ENCODE measurements at places on chromosomes 7 and 10.

GRCh38 chr10:17455015-17455520 lies 673 bp upstream of the ST8SIA6 start:
- DNase-seq: no peak

DNA sequence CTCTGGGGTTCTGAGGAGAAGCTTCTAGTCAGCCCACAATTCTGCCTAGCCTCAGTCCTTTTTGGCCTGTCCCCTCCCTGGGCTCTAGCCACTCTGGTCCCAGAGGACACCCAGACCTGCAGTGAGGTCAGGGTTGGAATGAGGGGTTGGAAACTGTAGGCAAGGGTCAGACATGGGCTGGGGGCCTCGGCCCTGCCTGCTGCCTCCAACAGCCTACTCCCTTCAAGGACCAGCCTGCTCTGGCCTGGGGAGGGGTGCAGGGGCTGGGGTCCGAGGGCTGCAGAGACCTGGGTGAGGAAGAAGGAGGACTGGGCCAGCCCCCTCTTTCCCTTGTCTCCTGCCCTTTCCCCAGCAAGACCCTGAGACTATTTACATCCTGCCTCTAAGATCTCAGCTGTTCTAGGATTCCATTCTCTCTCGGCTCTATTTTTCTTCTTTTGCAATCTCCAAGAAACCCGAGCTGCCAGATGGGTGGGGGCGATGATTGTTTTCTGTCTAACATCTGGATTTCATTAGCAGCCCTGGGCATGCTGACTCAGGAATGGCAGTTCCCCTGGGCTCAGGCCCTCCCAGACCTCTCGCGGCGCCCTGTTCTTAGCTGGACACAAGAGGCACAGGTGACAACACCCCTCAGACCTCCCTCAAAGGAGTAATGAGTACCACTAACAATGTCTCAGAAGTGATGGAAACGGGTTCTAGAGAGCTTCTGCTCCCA lies 23.1 kb downstream of the ZCCHC24 start:
- DNase-seq: no peak

DNA sequence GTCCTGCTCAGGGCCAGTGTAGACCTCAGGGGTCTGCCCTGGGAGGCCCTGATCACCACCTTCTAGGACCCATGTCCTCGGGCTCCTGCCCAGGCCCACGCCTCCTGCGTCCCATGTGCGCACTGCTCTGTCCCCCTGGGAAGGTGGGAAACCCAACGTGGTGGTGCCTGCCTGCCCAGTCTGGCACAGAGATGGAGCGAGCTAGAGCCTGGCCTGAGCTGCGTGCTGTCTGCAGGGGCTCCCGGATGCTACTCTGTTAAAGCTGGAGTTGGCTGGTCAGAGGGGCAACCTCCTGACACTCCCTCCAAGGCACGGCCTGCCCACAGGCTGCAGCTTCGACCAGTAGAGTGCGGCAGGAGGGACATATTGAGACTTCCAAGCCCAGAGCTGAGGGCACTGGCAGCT lies 171.7 kb downstream of the DNAJB6 start:
- DNase-seq: no peak

DNA sequence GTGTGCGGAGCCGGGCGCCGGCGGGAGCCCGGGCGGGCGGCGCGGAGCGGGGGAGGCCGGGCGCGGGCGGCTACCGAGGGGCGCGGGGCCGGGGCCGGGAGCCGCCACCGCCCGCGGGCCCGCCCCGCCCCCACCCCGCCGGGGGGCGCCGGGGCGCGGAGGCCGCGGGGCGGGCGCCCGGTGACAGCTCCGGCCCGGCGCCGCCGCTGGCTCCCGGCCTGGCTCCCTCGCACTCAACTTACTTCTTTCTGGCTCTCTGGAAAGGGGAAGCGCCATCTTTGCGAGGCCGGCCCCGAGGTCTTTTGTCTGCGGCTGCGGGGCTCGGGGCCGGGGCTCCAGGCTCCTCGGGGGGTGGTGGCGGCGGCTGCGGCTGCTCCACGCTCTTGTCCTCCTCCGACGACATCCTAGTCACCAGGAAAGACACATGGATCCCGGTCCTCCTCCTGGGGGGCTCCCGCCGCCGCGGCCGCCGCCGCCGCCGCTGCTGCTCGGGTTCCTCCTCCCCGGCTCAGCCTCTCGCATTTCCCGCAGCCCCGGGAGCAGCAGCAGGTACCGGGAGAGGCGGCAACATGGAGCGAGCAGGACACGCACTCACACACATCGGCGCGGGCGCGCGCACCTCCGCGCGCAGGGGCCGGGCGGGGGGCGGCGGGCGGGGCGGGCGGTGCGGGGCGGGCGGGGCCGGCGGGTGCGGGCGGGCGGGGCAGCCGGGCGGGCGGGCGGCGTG lies at the start of gene KMT2C:
Gene KMT2C (minus strand): TSS at position 620 of the 727 bp plus-strand sequence. CDS start 217 bp downstream, at position 403.
- peak; percentile 95 for DNase-seq

- no peak for DNase-seq
Observed at GRCh38 chr7:47833211-47833610, 115.1 kb downstream of the PKD1L1 start.

DNA sequence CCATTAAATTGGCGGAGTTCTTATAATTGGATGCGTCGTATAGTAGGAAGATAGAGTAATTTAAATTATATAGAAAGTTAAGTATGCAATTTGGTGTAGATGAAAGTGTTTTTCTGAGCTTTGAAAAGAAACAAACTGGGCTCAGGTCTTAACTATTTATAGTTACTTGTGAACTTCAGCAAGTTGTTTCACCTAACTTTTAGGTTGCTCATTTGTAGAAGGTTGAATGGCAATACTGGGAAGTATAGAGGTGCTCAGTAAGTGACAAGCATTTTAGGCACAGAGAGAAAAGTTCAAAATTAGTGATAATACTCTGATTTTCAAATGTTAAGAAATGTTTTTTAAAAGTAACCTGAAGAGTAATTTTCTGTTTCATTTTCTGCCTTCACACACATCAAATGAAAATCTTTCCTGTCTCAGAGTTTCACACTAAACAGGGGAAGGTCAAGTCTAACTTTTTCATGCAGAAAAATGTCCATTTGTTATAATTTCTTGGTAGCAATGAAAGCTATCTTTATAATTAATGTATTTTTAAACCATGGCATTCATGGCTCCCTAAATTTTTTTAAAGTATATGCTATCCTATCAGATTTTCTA lies 146.5 kb downstream of the PHF14 start:
- no peak for DNase-seq

GRCh38 chr7:123494193-123494796 lies 40.1 kb downstream of the IQUB start:
- DNase-seq: peak; percentile 67

DNA sequence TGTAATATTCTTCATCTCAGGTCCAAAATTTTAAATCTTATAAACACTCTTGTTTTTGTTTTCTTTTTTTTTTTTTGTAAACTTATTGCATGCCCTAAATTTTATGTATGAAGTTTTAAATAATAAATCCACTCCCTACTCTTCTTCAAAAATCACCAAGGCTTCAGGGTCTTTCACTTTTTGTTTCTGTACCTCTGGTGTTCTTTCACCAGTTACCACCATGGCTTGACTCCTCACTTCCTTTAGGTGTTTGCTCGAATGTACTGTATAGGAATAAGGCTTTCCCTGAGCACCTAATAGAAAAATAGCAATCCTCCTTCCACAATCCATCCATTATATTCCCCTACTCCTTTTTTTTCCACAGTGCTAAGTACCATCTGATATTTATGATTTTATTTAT lies 962.8 kb upstream of the POT1 start:
- DNase-seq: no peak

GRCh38 chr10:131905603-131906268 lies 4.9 kb downstream of the PPP2R2D start:
- peak; percentile 14 for DNase-seq

DNA sequence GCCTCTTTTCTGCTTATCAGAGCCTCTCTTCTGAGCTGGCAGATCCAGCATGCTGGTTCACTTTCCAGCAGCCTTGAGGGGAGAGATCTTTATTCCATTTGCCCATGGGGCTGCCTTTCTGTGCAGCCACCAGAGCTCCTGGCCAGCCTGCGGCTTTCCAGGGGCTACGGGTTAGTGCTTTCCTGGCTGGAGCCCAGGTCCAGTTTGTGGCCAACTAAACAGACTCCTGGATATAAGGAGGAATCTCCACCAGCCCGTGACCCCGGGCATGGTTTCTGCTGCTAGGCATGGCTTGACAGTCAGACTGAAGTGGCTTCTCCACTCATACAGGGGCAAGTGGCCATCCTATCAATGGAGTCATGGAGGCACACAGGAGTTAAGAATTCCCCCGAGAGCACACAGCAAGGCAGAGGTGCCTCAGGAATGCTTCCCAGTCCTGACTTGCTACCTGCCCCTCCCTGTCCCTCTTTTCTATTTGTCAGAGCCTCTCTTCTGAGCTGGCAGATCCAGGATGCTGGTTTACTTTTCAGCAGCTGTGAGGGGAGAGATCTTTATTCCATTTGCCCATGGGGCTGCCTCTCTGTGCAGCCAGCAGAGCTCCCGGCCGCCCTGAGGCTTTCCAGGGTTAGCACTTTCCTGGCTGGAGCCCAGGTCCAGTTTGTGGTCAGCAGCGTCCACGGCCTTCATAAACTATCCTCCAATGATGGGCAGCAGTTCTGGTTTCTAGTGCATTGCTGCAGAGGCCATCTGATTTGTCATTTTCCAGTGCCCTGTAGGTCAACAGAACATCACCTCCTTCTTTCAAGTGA lies 35.9 kb downstream of the TSPAN15 start:
- DNase-seq: no peak

GRCh38 chr7:112193915-112194502 lies 12.2 kb downstream of the DOCK4 start:
- peak; percentile 96 for DNase-seq

GRCh38 chr7:138785587-138786437 lies 12.0 kb upstream of the TMEM213 start:
- no peak for DNase-seq

- DNase-seq: peak; percentile 82
Observed at GRCh38 chr7:71752171-71752935, 620.4 kb downstream of the GALNT17 start.

GRCh38 chr10:103852189-103852711 lies 3.1 kb downstream of the SH3PXD2A start:
- DNase-seq: no peak

- DNase-seq: no peak
Observed at GRCh38 chr7:88396295-88396947, 89.7 kb upstream of the STEAP4 start.

GRCh38 chr10:14810969-14811953 lies 26.6 kb downstream of the CDNF start:
- DNase-seq: peak; percentile 71

DNA sequence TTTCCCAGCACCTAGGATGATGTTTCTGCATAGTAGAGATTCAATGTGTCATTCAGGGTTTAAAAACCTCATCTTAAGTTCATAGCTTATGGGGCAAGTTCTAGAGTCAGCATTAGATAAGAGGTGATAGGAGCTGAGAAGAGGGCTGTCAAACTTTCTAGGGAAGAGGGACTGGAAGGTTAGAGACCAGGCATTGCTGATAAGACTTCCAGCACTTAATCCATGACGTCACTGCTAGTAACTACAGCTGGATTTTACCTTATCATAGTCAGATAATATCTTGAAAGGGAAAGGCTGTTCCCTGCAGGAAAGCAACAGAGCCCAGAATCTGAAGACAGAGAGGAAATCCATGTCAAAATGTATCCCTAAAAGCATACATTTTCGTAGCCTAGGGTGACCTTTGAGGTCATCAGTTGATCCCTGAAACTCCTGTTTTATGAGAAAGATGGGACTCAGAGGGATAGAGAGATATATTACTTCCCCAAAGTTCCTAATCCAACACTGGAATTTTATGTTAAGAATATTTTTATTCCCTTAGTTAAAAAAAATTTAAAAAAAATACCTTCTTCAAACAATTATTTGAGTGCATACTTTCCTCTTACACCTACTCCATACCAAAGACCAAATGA lies 3.3 kb upstream of the CPED1 start:
- DNase-seq: no peak

All from NCI-H69 (cell line).